Stimulated activated CD8-positive, alpha-beta memory T cell treated with anti-CD3 and anti-CD28 coated beads, Interleukin-12 subunit alpha, Interleukin-12 subunit beta, amount 100 ng/mL, for 1 hour (primary cell): ENCODE measurements at places on chromosomes 1 and 21.

DNA sequence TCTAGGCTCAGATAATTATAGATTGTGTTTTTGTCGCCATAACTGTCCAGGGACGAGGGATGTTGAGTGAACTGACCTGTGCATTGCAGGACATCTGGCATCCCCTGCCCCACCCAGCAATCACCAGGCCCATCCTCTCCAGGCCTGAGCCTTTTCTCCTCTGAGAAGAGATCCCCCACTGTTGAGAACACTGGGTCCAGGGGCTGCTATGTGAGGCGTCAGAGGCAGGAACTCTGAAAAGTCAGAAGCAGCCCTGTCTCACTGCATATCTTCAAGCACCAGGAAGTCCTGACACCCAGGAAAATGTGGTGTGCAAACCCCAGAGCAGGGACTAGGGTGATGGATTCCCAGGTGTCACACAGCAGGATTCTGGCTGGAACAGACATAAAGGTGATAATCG is 17.1 kb upstream of the ACBD3 start:
- no peak for DNase-seq

- no peak for DNase-seq
Observed at GRCh38 chr1:218367118-218367517, 22.0 kb downstream of the TGFB2 start.

- peak; percentile 5 for DNase-seq
Observed at GRCh38 chr1:38489844-38490270, 369.7 kb downstream of the RRAGC start.

- no peak for DNase-seq
Observed at GRCh38 chr1:30375156-30375555, 348.2 kb downstream of the MATN1 start.

DNA sequence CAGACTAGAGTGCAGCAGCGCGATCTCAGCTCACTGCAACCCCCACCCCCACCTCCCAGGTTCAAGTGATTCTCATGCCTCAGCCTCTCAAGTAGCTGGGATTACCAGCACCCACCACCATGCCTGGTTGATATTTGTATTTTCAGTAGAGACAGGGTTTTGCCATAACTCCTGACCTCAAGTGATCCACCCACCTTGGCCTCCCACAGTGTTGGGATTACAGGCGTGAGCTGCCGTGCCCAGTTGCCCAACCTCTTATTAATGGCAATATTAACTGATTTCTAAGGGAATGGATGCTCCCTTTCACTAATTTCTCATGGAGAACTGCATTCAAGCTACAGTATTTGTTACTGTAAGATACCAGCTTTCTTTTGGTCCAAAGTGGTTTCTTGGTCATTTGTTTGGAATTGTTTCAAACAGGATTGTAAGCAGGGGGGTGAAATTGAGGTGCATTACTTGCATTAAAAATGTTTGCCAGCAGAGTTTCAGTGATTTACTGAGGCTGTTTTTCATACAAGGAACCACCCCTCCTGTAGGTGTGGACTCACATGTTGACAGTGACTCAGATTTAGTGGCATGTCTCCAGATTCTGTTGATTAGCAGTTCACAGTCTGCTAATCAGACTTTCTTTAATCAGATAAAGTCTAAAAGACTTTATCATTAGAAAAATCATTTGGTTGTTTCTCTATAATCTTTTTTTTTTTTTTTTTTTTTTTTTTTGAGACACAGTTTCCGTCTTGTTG is 3.9 kb upstream of the TGFBR3 start:
- no peak for DNase-seq
